ENCODE measurements at places on chromosomes 13 and 19.

DNA sequence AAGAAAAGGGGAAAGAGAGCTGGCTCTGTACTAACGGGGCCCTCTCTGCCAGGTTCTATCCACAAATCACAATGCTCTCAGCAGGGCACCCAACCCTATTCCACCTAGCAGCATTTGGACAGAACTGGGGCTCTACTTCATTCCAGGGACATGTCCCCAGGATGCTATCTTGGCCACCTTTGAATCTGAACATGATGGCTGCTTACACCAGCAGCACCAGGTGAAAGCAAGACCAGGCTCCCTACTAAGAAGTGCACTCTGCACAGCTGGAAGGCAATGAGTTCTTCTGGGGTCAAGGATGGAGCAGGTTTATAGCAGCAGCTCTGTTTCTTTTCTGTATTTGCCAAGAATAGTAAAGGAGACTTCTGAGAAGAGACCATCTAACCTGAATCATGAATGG is 222.4 kb downstream of the DACH1 start:
- DNase-seq: no peak

DNA sequence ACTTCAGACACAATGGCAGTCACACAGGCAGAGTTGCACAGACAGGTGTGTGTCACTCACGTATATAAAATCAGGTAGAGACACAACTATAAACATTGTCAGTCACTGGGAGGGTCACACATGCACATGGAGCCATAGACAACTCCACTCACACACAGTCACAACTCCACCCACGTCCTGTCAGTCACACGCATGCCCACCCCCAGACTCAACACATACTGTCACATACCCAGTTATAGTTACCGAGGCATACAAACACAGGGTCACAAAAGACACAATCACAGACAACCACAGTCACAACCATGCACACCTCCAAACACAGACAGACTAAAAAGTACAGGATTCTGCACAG is 1.5 kb downstream of the NUMBL start:
- DNase-seq: no peak

DNA sequence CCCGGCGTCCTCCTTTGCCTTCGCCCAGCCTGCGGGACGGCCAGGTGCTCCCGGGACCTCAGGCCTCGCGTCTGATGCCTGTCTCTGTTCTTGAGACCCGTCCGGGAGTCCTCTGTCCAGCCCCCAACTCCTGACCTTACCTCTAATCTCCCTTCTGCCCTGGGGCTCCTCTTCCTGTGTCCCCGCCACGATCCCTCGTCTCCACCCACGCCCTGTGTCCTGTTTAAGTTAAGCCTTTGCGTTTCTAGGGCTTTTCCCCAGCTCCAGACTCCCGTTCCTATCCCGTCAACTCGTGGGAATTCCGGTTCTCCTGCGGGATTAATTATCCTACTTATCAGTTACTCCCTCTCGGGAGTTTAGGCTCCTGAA is 686 bp downstream of the LENG8 start:
- no peak for DNase-seq

GRCh38 chr19:55383279-55384130 is 587 bp downstream of the TMEM238 start:
- DNase-seq: no peak

- DNase-seq: no peak
These were observed 23.4 kb downstream of the IPO5 start for GRCh38 chr13:97976610-97977521.

DNA sequence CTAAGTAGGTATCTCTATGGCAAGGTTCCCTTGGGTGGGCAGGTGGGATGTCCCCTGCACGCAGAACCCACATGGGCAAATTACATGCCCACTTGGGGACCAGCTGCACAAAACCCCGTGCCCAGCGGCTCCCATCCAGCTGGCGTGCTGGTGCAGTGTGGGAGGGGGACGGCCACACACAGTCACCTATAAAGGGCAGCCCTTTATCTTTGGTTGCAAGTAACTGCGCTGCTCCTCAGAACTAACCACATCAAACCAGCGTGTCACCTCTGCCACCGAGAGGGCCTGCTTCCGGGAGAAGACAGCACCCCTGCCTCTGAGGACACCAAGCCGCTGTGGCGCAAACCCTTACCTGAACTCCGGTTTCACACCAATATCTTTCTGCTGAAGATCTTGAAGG is 32.2 kb downstream of the ANKRD27 start:
- DNase-seq: no peak

DNA sequence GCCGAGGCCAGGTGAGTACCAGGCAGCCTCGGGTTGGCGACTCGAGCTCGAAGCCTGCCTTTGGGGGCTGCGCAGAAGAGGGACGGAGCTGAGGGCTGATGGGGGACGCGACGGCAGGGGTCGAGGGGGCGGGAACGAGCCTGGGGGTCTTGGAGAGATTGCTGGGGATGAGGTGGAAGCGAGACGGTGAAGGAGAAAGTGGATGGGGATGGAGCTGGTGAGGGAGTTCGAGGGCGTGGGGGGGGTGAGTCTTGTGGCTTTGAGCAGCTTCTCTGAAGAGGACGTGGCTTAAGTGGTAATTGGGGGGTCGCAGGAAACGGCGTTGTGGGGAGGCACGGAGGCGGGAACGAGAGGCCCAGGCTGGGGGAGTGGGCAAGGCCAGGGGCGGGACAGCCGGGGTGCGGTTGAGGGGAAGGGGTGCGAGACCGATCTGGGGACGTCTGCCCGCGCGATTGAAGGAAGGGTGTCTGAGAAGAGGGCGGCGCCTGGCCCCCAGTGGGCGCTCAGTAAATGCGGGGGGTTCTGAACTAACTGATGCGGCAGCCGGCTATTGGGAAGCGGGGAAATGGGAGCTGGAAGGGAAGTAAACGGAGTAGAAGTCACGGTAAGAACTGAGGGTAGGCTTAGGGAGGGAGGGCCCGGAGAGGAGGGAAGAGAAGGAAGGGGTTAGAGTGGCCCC is 426 bp downstream of the MYO9B start:
- no peak for DNase-seq

DNA sequence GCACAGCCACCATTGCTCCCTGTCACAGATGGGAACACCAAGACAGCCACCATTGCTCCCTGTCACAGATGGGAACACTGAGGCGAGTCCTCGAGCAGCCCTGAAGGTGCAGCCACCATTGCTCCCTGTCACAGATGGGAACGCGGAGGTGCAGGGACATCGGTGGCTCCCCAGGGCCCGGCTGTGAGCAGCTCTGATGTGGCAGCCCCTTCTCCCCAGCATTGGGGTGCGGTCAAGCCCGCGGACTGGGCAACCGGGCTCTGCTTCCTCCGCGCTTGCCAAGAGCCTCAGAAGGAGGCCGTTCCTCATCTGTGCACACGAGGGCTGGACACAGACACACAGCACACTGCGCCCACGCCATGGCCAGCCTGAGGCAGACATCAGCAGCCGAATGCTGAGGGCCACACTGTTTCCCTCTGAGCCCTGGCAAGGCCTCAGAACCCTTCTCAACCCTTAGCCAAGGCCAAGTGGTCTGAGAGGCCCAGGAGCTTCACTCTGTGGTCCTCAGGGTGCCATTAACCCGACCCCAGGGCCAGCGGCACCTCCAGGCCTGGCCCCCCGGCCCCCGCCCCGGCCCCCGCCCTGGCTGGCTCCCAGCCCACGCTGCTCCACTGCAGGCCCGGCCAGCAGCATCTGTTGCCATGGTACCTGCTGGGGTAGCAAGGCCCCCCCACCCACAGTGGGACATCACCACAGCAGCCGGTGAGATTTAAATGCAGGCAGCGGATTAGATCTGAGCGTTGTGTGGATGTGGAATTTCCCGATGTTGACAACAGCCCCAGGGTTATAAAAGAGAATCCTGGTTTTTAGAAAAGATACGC is 18.4 kb downstream of the C2CD4C start:
- DNase-seq: no peak

- DNase-seq: no peak
These were observed 22.0 kb upstream of the FREM2 start for GRCh38 chr13:38664906-38665305.

DNA sequence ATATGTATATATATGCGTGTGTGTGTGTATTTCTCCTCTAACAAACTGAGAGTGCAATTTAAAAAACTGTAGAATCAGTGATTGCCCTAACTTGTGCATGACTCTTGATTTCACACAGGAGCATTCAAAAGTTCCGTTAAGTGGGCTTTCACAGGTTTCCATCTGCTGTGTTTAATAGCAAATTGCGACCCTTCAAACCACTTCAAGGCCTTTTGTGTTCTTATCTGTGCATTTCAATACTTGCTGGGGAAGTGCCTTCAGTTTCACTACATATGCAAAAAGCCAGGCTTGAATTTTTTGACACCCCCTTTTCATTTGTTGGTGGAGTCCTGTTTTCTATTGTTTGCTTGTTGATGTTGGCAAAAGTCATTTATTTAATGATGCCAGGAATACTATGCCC is 158.0 kb downstream of the TM9SF2 start:
- no peak for DNase-seq

GRCh38 chr13:101301053-101301452 is 115.3 kb downstream of the NALCN start:
- no peak for DNase-seq

GRCh38 chr19:31316201-31316951 is 32.9 kb downstream of the TSHZ3 start:
- DNase-seq: no peak

GRCh38 chr13:46551410-46552302 is 1.3 kb upstream of the LRCH1 start:
- DNase-seq: peak; percentile 82

- DNase-seq: no peak
These were observed 242.9 kb upstream of the DACH1 start for GRCh38 chr13:72109863-72110262.

- DNase-seq: no peak
These were observed 57.9 kb downstream of the THSD1 start for GRCh38 chr13:52348071-52348470.

DNA sequence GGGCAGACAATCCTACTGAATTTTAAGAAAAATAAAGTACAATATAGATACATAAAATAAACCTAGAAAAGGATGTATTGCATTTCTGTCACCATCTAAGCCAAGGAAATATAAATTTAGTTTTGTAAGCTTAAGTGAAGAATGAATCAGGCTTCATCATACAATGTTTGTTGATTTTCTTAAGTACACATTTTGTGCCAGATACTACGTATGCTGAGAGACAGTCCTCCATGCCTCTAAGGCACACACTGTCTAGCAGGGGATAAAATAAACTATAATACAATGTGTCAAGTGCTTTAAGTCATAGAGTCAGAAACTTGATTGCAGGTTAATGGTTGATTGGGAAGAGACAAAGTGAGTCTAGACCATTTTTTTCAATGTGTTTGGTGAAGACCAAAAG is 465.7 kb downstream of the TBC1D4 start:
- no peak for DNase-seq

GRCh38 chr19:38561053-38561606 is 56.6 kb downstream of the MAP4K1 start:
- no peak for DNase-seq

DNA sequence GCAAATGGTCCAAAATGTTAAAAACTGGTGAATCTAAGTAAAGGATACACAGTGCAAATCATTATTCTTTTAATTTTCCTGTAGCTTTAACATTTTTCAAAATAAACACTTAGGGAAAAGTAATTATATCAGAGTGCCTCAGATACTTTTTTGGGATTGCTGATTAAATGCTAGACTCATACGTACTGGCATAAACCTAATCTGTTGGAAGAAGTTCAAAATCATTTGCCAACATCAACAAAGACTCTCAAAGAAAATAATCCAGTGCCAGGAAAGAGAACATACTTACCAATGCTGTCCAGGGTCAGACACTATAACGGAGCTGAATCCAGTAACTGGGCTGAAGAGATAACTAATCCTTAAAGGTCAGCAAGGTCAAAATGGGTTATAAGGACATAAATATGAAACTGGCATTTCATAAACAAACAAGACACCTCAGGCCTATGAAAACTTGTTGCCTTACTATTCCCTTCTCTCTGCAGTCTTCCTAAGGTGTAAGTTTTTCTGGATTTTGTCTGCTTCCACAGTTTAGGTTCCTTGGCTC is 3.3 kb upstream of the ZNF420 start:
- no peak for DNase-seq

DNA sequence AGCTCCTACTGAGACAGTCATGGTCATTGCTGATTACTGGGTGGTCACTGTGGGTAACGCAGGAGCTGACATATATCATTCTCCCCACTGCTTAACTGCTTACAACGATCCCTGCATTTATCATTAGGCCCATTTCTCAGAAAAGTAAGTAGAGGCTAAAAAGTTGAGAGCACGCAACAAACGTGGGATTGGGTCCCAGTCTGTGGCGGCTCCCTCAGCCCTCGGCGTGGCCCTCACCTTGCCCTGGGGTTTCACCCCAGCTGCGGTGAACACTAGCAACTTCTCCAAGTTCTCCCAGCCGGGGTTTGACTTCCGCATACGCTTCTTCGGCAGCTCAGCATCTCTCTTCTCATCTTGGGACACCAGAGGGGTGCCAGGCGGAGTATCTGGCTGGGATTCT is 2.5 kb downstream of the PNKP start:
- no peak for DNase-seq

DNA sequence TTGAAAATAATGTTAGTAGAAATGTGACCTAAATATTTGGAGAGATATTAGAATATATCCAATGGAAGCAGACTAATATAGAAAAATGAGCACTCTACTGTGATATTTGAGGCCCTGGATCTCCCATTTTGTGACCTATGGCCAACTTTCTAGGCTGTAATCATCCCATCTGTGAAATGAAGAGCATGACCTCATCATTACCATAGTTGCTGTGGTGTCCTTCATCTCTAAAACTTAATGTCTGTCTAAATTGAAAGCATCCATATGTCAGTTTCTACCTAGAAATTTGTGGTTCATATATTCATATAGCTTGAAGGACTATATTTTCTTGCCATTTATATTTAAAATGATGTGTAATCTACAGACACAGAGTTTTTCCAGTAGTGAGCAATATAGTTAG is 41.6 kb downstream of the PAN3 start:
- no peak for DNase-seq

- no peak for DNase-seq
These were observed 33.4 kb downstream of the SPRY2 start for GRCh38 chr13:80307401-80307987.

DNA sequence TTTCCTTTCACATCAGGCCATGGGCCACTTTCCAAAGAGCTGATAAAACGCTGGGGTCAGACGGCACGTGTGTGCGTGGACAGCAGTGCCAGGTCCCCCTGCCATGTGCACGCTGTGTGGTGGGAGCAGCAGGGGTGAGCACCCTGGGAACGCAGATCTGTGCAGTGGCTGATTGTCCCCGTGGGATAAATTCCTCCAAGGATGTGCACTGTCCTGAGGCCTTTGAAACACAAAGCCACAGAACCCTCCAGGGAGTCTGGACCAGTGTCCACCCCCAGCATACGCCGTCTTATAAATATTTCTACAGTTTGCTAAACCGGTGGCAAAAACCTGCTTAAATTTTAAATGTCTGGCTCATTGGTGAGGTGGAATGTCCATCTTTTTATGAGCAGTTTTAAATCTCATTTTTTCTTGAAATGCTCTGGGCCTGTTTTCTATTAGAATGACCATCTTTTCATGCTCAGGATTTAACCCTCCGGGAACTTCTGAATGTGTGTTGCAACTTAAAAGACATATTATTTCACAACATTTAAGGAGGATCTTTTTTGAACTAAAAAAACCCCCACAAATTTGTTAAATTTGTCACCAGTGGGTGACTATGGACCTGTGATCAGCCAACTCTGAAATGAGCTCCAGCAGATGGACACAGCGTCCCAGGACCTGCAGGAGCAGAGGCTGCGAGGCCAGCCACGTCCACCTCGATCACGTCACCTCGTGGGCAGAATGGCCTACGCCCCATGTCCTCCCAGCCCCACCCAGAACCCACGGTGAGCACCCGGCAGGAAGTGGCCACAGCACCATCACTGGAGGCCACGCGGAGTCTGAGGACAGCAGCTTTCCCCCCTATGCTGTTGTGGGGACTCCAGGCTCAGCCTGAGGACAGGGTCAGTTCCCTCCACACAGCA is 68.6 kb downstream of the RASA3 start:
- no peak for DNase-seq

GRCh38 chr19:1304197-1304924 is 18.7 kb downstream of the EFNA2 start:
- DNase-seq: no peak
